ENCODE measurements at places on chromosomes 4 and X.

- DNase-seq, result no peak
Observed at GRCh38 chr4:48634688-48635308, 144.7 kb downstream of the ZAR1 start.

- DNase-seq, result no peak
Observed at GRCh38 chrX:103415528-103415927, 39.2 kb downstream of the BEX3 start.

DNA sequence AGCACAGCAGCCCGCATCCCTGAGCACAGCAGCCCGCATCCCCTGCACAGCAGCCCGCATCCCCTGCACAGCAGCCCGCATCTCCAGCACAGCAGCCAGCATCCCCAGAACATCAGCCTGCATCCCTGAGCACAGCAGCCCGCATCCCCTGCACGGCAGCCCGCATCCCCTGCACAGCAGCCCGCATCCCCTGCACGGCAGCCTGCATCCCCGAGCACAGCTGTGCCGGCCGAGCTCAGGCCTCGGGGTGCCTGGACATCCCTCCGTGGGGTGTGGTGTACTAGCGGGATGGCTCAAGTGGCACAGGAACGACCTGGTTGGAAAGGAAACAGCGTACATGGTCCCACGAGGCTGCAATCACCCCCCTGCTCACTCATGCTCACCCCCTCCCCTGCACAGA lies 26.8 kb downstream of the ABLIM2 start:
- DNase-seq, result no peak

DNA sequence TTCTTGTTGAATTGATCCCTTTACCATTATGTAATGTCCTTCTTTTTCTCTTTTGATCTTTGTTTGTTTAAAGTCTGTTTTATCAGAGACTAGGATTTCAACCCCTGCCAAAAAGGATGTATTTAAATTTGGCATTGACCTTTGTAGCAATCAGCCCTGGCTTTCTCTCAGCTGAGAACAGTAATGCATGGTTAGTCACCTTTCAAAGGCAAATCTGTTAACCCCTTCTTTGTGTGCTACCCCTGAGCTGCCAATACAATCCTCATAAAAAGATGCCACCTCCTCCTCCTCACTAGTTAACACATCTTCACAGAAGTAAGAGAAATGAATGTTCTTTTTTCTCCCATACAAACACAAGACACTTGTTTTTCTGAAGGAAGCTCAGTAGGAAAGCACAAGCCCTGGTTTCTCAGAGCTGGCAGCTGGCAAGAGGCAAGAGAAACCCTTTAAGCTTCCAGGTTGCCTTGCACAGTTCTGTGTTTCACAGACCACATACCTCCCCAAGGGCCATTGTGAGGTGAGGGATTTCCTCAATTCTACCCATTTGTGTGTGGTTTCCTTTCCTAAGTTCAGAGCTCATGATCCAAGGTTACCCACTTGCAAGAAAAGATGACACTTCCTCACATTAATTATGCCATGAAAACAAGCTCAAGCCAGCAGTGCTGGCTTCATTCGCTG lies 122.6 kb downstream of the RCHY1 start:
- DNase-seq, result no peak

DNA sequence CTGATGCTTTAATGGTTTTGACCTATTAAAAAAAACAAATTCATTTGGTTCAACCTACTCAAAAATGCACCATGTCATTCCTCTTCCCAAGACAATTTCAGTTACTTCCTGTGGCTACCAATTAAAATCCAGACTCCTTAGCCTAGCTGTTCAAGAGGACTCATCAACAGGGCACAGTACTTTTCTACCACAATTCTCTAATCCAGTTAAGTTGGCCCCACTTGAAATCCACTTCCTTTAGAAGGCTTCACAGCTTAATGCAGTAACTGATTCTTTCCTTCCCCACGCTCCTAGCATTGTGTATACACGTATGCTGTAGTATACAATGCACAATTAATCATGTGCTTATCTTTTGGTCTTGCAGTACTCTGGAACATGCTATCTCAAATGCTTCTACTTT lies 129.8 kb downstream of the UGT8 start:
- no peak for DNase-seq

GRCh38 chr4:175453456-175453855 lies 358.6 kb downstream of the GPM6A start:
- DNase-seq, result no peak

- no peak for DNase-seq
Observed at GRCh38 chrX:2318371-2318770, 182.4 kb downstream of the DHRSX start.

DNA sequence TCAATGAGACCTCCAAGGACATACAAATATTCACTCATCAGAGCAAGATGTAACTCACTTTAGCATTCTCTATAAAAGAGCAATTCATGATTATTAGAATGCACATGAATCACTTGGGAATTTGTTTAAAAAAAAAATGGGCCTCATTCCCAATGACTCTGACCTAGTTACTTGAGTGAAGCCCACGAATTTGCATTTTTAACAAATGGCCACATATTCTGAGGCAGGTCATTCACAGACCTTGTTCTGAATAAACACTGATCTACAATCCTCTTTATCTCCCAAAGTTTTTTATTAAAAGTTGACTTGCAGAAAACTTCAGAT lies 255.1 kb upstream of the VEGFC start:
- DNase-seq, result no peak

GRCh38 chrX:153853180-153853901 lies 23.0 kb upstream of the PDZD4 start:
- no peak for DNase-seq

DNA sequence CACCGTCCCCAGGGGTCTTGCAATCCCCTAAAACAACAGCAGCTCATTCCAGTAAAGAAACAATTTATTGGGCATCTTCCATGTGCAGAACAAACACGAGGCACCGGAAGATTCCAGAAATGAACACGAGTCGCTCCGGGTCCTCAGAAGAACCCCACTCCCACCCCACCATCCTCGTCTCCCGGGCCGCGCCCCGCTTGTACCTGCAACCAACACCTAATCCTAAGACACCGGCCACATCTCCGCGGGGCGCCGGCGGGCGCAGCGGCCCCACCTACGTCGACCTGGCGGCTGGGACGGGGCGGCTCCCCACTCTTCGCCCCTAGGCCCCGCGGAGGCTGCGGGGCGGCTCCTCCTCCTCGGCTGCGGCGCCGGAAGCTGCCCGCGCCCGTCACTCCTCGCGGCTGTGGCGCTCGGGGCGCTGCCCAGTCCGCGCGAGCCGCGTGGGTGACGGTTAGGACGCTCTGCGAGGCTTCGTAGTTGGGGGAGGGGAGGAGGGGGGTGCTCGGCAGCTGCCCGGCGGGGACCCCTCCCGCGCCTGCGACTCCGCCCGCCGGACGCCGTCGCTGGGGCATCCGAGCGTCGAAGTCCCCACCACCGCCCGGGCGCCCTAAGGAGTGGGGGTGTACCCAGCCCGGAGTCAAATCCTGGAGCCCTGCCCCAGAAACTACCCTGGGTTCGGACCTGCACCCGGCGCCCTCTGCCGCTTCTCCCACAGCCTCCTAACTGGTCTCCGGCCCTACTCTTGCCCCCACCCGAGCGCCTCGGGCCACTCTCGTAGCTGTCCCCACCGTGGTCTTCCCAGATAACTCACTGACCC lies at the start of gene CCDC158:
Gene CCDC158, minus strand, starts transcription at position 380 of the 820 bp plus-strand sequence. CDS start 17,934 bp downstream, outside the sequence.
- no peak for DNase-seq

- no peak for DNase-seq
Observed at GRCh38 chrX:101595739-101596419, 21.9 kb downstream of the ARMCX6 start.

DNA sequence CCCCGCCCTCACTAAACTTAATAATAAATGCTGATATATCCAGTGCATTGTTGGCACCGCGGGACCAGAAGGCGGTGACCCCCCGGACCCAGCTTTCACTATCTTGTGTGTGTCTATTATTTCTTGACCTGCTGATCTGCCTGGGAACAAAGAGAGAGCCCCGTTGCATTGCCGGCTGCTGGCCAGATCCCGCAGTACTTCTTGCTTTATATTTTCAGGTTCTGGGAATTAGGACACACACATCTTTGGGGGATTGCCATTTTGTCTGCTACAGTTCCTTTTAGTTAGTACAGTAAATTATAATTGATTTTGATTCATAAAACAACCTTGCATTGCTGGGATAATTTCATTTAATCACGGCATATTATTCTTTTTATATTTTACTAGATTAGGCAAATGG lies 2.2 kb upstream of the RTL8B start:
- no peak for DNase-seq

DNA sequence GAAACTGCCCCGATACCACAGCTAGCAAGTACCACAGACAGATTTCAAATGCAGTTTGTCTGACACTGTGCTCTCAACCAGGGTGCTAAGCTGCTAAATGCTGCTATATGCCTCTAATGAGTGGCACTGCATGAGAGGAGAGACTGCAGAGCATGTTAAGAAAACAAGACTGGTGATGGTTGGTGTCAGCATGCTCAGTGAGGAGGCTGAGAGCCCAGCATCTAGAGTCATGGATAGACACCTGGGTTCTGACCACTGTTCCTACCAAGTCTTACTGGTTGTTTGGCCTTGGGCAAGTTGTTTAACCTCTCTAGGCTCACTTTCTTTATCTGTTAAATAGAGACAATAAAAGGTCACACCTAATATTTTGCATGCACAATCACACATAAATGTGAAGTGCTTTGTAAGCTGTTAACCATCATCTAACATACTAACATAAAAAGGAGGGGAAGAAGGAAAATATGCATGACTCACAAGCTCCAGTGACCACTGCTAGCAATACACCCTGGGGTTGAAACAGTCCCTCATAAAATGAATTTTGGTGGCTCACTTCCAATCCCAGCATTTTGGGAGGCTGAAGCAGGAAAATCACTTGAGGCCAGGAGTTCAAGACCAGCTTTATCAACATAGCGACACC lies 20.7 kb downstream of the HHIP start:
- DNase-seq, result no peak

DNA sequence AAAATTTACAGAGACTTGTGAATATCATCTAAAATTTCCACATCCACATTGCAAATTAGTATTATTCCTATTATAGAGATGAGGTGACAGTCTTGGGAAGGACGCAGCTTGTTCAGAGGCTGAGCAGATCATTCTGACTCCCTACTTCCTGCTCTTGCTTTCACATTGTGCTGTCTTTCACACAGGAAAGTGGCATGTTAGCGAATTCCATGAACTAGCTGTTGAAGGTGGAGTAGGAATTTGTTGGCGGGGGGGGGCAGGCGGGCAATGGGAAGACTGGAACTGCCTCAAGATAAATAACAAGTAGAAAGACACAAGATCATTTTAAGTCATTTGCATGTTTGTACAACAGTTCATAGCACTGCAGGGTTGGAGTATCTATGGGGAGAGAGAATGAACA lies 2.3 kb downstream of the PF4V1 start:
- no peak for DNase-seq

DNA sequence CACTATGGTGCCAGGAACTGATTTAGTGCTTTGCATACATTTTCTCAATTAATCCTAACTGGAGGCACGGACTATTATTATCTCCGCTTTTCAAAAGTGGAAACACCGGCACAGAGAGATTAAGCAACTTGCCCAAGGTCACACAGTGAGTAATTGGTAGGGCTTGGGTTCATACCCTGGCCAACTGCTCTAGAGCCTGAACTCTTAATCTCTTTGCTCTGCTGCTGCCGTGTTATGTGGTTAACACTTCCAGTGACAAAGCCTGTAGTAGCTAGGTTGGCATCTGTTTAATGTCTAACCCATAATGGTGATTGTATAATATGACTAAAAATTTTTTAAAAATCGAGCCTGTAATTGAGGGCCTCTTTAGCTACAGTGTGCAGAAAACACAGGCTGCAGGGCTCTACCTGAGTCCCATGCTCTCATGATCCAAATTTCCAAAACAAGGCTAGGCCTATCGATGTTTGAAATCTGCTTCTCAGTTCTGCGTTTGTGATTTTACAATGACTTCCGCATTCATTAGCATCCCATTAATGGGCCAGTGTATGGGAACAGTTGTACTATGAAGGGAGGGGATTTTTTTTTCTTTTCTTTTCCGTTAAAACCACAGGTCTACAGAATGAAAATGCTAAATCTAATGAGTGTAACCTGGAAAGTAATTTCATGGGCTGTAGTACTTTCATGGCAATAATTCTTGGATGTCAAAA lies 219.3 kb upstream of the JADE1 start:
- no peak for DNase-seq

DNA sequence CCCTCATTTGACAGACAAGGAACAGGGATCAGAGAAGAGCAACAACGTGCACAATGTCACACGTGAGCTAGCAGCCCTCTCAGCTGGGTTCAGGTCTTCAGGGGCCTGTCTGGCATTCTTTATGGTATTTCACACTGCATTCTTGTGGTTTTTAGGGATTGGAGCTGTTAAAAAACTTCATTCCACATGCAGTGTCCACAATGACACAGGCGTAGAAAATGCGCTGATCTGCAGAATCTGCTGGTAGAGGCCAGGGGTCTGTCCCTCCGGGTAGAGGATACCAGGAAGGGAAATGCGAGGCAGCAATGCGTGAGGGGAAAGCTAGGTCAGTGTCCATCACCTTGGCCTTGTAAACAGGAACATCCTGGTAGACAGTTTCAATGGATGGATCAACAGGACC lies 36.6 kb downstream of the MAP7D3 start:
- DNase-seq, result no peak

DNA sequence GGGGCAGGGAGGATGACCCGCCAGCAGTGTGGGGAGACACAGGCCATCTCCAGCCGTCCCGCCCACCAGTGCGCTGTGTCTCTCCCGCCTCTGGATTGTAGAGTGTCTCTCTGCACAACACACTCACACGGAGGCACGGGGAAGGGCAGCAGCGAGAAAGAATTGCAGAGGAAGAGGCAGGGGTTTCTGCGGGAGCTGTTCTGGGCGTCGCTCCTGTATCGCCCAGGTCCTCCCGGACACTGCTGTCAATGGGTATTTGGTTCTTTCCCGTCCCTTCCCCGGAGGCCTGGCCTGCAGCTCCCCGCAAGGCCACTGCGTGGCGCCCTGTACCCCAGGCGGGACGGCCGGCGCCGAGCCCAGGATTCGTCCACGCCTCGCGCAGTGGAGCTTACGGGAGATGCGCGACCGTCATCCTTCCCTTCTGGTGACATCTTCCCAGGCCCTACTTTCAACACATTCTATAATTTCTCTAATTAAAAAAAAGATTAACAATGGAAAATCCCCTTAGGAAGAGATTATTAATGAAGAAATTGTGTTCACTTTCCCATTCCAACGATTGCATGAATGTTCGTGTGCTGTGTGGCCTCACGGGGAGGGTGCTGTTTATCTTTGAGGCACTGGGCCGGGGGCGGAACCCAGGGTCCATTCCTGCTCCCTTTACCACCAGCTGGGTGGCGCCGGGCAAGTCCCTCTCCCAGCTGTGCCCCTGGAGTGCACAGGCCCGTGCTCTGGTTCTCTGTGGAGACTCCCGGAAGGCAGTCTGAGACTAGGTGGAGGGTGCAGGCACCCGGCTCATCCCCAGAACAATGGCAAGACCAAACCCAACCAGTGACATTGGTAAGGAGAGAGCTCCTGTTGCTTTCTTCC lies 95.7 kb downstream of the CPZ start:
- peak; percentile 31 for DNase-seq

- no peak for DNase-seq
Observed at GRCh38 chr4:74166135-74166534, 8.2 kb downstream of the MTHFD2L start.

DNA sequence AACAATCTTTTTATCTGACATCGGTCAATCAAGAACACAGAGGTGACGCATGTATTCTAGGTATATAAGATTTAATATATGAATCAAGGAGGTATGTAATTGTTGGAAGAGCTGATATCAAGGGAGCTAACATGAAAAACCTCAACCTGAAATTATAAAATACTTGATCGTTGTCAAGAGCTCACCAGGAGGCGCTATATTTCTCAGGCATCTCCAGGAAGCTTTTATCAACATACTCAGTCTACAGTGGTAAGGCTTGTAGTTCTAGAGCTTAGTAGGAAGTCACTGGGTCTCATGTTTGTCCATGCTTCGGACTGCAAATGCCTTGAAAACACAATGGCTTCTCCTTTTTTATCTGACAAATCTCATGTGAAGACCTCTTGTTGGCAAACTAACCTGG lies 156.1 kb downstream of the GRXCR1 start:
- DNase-seq, result no peak
